ENCODE measurements at places on chromosomes 4 and X.
A peak's percentile ranks its signal among the peaks of the same experiment; 100 is the strongest.

GRCh38 chr4:113743690-113744089 lies 17.8 kb downstream of the CAMK2D start:
- DNase-seq = no peak

- peak; percentile 70 for DNase-seq
Observed at GRCh38 chrX:9566150-9566621, 101.3 kb downstream of the TBL1X start.

- DNase-seq = peak; percentile 97
Observed at GRCh38 chr4:88600176-88600838, 8.0 kb downstream of the HERC3 start.

DNA sequence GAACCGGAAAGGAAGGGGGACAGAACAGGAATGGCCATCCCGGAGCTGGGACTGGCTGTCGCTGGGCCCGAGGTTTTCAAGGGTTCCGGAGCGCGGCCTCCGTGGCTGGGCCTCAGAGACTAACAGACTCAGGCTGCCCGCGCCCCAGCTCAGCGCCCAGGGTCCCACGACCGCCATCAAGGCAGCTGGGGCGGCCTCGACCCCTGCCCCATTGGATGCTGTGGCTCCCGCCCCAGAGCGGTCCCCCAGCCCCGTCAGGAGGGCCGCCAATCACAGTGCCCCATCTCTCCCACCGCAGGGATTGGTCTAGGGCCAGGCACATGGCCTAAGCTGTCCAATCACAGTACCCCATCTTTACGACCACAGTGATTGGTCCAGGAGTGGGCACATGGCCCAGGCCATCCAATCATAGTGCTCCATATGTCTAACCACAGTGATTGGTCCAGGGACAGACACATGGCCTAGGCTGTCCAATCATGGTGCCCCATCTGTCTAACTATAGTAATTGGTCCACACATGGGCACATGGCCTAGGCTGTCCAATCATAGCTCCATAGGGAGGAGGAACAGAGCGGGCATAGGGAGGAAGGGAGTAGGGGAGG lies 105.3 kb upstream of the NKX1-1 start:
- peak; percentile 8 for DNase-seq

- DNase-seq = no peak
Observed at GRCh38 chr4:3197366-3198105, 51.4 kb upstream of the MSANTD1 start.

GRCh38 chrX:623599-624315 lies 6.8 kb upstream of the SHOX start:
- no peak for DNase-seq

DNA sequence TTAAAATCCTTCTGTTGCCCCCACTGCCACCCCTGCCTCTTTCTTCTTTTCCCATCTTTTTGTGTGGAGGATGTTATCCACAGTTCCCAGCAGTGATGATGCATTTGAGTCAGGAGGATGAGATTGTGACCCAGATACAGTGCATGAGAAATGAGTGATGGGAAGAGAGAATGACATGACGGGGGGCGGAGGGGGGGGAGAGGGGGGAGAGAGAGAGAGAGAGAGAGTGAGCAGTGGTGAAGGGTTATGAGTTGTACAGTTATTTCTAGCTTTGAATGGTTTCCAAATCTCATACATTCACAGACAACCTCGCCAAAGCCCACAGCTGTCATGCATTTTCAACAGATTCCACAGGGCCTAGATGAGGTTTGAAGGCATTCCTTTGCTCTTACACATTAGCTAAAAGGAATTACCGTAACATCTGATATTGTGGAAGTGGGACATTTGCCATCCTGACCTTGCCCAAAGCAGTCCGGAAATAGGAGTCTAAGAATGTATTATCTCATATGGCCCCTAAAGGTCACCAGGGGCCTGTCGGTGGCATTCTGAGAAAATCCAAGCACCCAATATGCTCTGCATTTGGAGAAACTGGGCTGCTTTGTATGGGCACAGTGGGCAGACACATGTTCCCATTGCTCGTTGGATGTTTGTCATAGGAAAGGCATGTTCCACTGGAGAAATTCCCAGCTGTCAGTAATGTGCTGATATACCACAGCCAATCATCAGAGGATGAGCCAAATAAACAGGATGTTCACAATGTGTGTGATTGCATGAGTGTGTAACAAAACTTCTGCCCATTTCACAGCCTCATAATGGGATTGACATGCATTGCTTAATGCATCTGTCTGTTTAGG lies 435.8 kb downstream of the SPRY1 start:
- peak; percentile 94 for DNase-seq

DNA sequence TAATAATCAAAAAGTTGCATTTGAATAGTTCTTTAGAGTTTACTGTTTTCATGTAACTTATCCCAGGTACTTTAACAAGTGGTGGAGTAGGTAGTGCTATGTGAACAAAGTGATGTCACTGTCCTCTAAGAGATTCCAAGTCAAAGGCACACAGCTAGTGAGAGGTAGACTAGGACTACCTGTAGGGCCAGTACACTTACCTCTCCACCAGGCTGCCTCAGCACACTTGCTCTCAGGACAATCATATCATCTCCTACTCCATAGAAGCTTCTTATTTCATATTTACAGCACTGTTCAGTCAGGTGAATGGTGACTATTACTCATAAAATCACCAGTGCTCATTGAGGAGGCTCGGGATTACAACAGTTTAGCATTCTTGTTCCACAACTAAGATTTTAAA lies 173.0 kb upstream of the EMCN start:
- no peak for DNase-seq

- DNase-seq = peak; percentile 80
Observed at GRCh38 chr4:100299046-100299840, 109.0 kb upstream of the DDIT4L start.

DNA sequence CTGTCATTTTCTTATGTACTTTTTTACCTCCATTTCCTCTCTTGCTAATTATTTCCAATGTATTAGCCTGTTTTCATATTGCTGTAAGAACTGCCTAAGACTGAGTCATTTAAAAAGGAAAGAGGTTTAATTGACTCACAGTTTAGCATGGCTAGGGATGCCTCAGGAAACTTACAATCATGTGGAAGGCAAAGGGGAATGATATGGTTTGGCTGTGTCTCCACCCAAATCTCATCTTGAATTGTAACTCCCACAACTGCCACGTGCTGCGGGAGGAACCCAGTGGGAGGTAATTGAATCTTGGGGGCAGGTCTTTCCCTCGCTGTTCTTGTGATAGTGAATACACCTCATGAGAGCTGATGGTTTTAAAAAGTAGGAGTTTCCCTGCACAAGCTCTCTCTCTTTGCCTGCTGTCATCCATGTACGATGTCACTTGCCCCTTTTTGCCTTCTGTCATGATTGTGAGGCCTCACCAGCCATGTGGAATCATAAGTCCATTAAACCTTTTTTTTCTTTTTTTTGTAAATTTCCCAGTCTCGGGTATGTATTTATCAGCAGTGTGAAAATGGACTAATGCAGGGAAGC lies 870.0 kb upstream of the INTU start:
- peak; percentile 64 for DNase-seq

GRCh38 chrX:112512509-112512908 lies 167.2 kb downstream of the LHFPL1 start:
- no peak for DNase-seq

GRCh38 chrX:150211988-150212387 lies 151.1 kb upstream of the MAMLD1 start:
- DNase-seq = peak; percentile 77

GRCh38 chrX:154718616-154719015 lies 32.3 kb downstream of the GAB3 start:
- no peak for DNase-seq

DNA sequence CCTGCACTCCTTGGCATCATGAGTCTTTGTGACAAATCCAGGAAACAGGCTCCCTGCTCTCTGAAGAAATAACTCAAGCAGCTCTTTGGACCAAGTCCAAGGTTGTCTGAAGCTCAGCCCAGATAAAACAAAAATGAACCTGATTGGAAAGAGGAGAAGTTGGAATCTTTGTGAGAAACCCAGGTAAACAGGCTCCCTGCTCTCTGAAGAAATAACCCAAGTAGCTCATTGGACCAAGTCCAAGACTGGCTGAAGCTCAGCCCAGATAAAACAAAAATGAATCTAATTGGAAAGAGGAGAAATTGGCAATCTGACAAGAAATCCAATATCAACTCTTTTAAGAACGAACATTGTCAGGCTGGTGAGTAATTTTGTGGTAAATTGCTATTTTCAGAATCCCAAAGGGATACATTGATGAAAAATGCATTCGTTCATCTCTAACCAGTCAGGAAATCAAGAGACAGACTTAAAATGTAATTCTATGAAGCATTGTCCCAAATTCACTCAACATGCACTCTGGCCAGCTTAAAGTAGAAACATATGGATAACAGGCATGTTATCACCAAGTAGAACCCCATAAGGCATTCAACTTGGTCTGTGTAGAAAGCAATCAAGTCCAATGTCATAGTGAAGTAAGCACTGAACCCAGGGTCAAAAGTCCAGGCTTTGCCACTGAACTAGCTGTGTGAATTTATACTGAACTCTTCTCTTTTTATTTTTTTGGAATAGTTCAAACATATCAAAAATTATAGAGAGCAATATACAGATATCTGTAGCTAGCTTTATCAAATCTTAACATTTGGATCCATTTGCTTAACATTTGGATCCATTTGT lies 16.8 kb upstream of the NFXL1 start:
- DNase-seq = peak; percentile 54

DNA sequence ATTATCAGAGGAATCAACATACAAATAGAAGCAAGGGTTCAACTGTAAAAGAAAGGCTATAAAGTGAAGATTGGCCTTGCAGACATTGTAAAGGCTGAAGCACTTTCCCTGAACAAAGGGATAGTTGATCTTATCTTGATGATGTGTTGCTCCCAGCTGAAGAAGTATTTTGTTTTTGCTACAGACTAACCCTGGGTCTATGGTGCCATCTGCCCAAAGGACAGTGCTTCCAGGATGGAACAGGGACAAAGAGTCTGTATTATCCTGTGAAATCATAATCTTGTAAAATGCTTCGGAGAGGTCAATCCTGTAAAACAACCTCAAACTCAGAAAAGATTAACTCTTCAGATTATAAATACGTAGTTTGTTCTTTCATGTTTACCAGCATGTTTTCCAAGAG lies 251.7 kb upstream of the ANKRD50 start:
- no peak for DNase-seq

DNA sequence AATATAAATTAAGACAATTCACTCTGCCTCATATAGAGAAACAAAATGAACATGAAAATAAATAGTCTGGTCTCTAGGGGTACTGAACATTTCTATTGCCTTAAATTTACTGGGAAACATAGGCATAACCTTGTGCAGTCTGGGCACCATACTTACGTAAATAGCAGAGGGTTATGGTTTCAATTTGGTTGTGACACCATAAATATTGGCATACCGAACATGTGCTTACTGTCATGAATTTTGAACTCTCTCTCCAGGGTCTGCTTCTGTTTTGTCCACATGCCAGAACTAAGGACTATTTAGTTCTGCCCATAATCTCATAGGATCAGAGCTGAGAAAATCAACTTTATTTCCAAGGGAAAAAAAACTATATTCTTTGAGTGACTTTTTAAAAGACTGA lies 17.6 kb downstream of the PDGFC start:
- no peak for DNase-seq

- DNase-seq = peak; percentile 15
Observed at GRCh38 chr4:132334081-132334480, 815.0 kb upstream of the PCDH10 start.
